K562 (cell line): ENCODE measurements at places on chromosomes 16 and 17.

- DNase-seq = no peak
These were observed at the start of gene CD7 for GRCh38 chr17:82317394-82318168. Gene CD7 (minus strand): TSS chr17:82317608. CDS start chr17:82317495, 113 bp downstream.

- DNase-seq = peak; percentile 23
These were observed 4.3 kb downstream of the GID4 start for GRCh38 chr17:18043491-18043890.

GRCh38 chr16:88656291-88656980, 5.6 kb upstream of the CYBA start:
- no peak for DNase-seq

DNA sequence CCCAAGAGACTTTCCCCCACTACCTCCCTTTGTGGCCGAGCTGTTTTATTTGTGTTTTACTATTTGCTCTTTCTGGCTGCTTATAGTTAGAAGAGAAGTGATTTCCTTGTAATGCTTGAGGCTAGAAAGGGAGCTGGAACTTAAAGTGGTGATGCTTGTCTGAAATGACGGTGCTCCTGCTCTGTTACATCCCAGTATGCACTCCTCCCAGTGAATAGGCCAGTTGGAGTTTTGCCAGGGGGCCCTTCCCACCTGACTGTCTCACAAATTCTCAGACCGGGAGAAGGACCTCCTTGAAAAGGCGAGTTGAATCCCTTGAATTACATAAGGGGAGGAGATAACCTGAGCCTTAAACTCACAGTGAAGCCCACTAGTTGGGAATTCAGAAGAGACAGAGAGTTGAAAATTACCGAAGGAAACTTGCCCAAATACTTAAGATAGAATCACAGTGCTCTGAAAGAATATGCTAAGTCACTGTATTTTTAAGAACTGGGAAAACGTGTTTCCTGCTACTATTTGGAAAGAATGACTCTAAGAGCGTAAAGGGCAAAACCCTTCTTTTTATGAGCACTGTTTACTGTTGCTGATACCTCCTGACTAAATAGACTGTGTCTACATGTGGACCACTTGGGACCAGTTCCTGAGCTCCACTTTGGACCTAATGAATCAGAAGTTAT, 84.7 kb upstream of the CLEC3A start:
- no peak for DNase-seq

DNA sequence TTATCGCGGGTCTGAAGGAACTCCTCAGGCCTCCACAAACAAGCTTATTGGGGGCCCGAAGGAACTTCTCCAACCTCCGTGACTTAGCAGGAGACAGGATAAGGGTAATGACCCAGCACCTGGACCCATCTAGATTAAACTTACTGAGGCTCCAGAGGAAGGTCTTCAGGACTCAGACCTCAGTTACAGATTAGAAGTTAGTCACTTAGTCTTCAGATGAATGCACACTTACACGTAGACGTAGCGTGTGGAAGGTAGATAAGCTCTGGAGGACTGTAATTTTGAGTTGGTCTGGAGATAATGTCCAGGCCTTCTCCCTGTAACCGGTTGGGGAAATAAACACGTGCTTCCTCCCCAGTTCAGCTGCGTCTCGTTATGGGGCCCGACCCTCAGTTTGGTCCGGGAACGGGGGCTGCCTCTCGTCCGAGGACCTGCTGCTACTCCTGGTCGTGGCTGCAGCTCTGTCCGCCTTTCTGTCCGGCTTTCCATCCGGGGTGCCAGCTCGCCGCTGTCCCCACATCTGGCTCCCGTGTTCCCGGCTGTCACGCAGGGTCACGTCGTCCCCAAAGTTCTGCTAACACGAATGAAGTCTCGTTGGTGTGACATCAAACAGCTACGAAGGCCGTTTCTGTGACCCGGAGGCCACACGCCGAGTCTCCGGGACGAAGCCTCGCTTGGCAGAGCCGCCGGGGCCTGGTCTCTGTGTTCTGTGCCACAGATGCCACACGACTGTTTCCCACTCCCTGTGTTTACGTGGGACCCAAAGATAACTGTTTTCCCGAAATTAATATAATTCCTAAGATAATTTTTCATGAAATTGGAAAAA, 11.8 kb upstream of the SECTM1 start:
- peak; percentile 96 for DNase-seq

- DNase-seq = no peak
These were observed 29.4 kb downstream of the HLF start for GRCh38 chr17:55294042-55294751.

DNA sequence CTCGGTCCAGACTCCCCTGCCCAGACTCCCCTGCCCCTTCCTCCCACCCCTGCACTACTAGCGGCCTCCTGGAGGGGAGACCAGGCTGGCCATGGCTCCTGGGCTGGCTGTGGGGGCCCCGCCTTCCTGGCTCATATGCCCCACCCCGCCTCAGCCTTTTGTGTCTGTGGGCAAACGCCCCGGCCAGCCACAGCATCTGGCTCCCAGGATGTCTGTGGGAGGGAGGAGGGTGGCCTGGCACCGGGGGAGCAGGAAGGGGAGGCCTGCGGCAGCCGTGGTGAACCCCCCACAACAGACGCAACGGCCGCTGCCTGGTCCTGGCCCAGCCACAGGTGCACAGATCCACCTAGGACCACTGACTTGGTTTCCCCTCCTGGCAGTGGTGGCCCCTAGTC, 32.9 kb downstream of the BAHCC1 start:
- DNase-seq = no peak

- DNase-seq = no peak
These were observed 85.4 kb downstream of the TBC1D16 start for GRCh38 chr17:79950306-79950705.

DNA sequence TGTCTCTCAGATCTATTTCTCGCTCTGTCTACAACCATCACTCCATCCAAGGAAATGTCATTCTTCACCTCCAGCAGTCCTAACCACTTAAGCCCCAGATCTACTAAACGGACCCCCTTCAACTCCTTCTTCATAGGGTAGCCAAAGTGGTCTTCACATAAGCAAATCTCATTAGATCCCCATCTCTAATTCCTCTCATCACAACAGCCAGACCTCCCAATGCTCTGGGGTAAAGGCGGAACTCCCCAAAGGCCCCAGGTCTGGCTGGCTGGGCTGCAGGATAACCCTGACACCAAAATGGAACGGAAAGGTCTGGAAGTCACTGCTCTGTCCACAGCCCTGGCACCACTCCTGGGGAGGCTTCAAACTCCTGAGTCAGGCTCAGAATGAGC, 11.1 kb downstream of the ST3GAL2 start:
- no peak for DNase-seq

GRCh38 chr17:15392326-15392741, 50.9 kb upstream of the TEKT3 start:
- no peak for DNase-seq

GRCh38 chr17:5705081-5705875, 121.0 kb upstream of the NLRP1 start:
- DNase-seq = peak; percentile 20

DNA sequence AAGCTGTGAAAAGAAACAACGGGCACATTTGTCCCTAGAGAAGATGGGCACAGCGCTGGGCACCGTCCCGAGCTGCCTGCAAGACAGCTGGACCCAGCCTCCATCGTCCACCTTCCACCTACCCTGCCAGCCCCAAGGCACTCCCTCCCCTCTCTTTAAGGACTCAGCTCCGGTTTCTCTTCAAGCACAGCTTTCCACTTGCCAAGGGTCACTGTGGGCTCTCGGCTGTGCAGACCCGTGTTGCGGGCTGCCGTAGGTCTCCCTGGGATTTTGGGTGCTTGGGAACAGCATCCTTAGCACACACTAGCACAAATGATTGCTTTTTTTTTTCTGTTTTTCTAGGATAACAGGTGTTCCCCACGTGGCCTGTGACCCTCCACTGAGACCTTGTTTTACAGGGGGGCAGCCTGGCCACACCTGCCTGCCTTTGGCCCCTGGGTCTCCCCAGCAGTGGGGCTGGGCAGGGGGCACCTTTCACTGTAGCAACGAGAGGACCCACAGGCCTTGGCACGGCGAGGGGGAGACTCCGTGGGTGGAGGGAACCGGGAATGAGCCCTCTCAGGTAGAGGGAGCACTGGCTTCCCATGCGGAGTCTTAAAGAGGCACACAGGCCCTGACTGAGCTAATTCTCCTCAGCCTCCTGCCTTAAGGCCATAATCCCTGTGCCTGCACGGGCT, 1.4 kb downstream of the CHMP6 start:
- no peak for DNase-seq

DNA sequence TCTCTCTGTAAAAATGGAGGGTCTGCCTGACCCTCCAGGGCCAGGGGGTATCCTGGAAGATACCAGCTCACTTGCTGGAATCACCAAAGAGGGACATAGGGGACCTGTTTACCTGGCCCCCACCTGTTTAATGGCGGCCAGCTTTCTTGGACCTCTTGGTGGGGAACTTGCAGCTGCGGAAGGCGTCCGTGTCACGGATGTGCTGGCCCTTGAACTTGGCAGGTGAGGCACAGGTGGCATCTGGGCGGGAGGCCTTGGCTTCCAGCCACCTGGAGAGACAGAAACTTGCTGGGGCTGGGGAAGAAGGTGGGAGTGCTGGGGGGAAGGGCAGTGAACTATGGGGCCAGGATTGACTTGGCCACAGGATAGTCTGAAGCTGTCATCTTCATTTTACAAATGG, 3.5 kb downstream of the CHAD start:
- DNase-seq = no peak

- no peak for DNase-seq
These were observed 8.1 kb upstream of the ITGAE start for GRCh38 chr17:3809135-3809534.

- no peak for DNase-seq
These were observed 189.7 kb downstream of the TMEM132E start for GRCh38 chr17:34769049-34769448.

- no peak for DNase-seq
These were observed 23.6 kb upstream of the DYNC1LI2 start for GRCh38 chr16:66774981-66775380.

GRCh38 chr17:80455784-80456183, 20.6 kb downstream of the NPTX1 start:
- DNase-seq = peak; percentile 40

DNA sequence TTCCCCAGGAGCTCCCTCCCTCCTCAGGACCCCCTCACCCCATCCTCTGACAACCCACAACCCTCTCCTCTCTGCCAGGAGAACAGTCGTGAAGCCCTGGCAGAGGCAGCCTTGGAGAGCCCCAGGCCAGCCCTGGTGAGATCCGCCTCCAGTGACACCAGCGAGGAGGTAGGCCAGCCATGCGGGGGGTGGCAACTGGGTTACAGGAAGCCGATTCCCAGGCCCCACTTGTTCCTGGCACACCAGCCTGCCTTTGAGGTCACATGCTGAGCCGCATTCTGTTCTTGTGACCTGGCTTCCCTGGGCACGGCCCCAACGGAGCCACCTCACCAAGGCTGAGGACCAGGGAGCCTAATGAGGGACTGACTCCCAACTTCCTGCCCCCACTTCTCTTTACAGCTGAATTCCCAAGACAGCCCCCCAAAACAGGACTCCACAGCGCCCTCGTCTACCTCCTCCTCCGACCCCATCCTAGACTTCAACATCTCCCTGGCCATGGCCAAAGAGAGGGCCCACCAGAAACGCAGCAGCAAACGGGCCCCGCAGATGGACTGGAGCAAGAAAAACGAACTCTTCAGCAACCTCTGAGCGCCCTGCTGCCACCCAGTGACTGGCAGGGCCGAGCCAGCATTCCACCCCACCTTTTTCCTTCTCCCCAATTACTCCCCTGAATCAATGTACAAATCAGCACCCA, 7.9 kb downstream of the NAT9 start:
- DNase-seq = no peak

- peak; percentile 4 for DNase-seq
These were observed 222.1 kb downstream of the SOX9 start for GRCh38 chr17:72342627-72343527.

DNA sequence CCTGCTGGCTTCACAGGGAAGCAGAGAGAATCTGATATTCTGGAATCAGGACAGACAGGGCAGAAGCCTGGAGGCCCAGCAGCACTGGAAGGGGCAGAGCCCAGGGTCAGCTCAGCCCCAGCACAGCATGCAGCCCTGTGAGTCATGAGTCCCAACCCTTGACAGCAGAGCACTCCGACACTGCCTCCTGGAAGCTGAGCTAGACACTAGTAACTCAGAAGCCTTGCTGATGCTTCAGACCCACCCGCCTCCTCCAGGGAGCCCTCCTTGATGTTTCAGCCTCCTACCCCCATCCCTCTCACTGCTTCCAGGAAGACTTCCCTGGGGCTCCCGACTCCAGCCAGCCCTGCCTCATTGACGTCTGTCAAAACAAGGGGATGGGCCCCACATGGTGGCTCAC, 6.9 kb downstream of the CAMKK1 start:
- no peak for DNase-seq
